ENCODE measurements at places on chromosomes 11 and 22. TPM values are rescaled to one million over a fixed set of nuclear protein-coding genes. Genes with fewer than 3 reads are reported as not detected.

DNA sequence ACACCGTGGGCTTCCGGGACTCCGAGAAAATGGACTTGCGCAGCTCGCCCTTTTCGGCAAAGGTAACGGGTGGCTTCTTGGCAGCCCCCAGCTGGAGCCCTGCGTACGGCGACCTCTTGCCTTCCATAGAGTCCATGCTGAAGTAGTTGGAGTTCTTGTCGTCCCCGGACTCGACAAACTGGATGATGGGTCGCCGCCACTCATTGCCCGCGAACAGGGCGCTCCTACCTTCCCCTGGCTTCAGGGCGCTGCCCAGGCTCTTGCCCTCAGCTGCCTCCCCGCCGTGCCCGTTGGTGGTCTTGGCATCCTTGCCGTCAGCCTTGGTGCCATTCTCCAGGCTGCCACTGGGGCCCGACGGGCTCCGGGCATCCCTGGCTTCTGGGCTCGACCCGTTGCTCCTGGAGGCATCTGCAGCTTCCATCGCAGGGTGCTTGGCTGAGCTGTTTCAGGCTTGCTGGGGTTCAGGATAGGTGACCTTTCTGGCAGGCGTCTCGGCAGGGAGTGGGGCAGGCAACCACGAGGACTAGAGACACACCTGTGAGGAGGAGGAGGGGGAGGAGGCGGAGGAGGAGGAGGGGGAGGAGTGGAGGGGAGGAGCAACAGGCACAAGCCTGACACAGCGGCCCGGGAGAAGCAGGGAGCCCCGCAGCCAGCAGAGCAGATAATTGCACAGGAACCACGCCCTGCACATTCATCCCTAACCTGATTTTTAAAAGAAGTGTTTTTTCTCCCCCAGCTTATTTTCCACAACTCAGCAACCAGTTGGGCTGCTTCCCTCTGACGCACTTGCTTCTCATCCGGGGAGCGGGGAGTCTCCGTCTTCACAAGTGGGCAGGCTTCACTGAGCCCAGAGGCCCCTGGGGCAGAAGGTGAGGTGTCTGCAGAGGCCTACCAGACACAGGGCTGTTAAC is at the start of gene TRIM29:
TSS of gene TRIM29 (minus strand) at position 503 of the 911 bp plus-strand sequence. CDS start at position 421, 82 bp downstream.
- no peak for DNase-seq

DNA sequence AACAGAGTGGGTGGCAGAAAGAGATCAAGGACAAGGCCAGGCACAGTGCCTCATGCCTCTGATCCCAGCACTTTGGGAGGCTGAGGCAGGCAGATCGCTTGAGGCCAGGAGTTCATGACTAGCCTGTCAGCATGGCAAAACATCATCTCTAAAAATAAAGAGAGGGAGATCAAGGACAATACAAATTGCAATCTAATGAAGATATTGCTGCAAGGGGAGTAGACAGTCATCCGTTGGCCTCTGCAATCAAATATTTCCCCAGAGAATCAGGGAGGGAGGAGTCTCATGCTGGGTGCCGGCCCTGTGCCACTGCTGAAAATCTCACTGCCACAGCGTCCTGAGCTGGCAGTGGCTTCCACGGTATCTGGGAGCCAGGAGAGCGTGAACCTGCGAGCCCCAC is 19.4 kb upstream of the IL17RA start:
- no peak for DNase-seq

DNA sequence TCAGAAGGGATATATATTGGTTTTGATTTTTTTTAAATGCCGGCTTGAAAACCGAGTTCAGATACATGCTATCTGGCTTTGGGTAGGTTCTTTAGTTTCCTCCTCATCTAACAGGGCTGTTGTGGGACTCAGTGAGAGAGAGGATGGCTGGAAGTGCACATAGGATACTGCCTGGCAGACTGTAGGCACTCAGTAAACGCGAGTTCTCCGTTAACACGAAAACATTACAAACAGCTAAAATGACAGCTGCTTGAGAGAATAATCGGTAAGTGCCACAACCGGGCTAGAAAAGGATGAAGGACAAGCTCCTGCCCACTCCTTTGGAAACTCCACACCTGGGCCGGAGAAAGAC is 369 bp downstream of the XRRA1 start:
- no peak for DNase-seq

Gene FLRT1
- not detected for total RNA-seq

Gene CATSPERZ
- total RNA-seq, result 0.29 TPM
